ENCODE measurements at places on chromosomes 7 and 10.

- DNase-seq: peak; percentile 66
Observed at GRCh38 chr10:43204943-43205671, 61.8 kb downstream of the RASGEF1A start.

GRCh38 chr10:11959966-11960365 is 82.6 kb downstream of the UPF2 start:
- no peak for DNase-seq

GRCh38 chr10:111856631-111857030 is 326.9 kb downstream of the GPAM start:
- no peak for DNase-seq

DNA sequence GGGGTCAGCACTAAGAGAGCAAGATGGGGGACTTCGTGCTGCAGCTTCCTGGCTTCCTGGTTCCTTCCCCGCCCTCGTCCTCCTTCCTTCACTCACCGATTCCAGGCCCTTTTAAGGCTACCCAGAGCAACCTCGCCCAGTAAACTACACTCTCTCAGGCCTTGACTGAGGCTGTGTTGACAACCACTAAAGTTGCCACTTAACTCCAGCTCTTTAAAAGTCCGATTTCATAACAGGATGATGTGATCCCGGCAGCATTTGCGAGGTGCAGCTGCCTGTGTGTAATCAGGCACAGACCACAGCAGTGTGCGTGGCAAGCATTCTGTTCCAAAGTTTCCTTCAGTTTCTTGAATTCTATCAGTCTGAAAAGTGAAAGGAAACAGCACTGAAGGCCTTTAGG is 110.6 kb downstream of the RAB11FIP2 start:
- no peak for DNase-seq

- no peak for DNase-seq
Observed at GRCh38 chr10:132236161-132236560, 49.4 kb downstream of the DPYSL4 start.

DNA sequence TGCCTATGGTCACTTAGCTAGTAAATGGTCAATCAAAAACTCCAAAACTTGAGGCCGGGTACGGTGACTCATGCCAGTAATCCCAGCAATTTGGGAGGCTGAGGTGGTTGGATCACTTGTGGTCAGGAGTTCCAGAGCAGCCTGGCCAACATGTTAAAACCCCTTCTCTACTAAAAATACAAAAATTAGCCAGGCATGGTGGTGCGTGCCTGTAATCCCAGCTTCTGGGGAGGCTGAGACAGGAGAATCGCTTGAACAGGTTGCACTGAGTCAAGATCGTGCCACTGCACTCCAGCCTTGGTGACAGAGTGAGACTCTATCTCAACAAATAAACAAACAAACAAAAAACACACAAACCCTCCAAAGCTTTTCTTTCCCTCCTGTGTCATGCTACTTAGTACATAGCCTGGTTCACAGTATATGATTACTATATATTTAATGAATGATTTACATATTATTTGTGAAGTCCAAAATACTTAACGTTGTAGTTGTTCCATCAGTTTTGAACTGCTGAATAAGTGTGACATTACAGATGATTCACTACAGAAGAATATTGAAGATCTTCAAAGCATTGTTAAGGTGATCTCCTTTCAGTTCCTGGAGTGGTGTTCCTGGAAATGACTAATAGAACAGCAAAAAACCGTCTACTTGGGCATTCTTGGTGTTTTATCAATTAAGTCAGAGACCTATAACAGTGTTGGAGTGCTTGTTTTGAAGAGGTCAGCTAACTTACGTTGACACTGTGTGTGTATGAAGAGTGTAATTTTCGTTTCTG is 72.9 kb downstream of the ADK start:
- no peak for DNase-seq

- no peak for DNase-seq
Observed at GRCh38 chr10:4429571-4429970, 396.4 kb upstream of the AKR1E2 start.

DNA sequence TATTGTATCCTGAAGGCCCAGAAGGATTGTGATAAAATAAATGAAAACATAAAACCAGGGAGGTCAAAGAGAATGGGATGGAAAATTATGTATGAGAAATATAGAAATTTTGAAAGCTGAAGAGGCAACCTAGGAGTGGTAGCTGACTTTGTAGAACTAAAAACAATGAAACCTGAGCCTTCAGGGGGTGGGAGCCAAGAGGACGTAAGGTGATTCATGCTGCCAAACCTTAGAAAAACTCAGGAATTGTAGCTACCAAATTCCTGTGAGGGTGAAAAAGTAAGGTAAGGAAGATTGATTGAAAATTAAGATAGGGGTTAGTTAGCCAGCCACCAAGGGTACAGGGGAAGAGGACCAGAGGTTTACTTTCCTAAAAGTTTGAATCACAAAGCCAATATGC is 213.2 kb downstream of the KCND2 start:
- no peak for DNase-seq

DNA sequence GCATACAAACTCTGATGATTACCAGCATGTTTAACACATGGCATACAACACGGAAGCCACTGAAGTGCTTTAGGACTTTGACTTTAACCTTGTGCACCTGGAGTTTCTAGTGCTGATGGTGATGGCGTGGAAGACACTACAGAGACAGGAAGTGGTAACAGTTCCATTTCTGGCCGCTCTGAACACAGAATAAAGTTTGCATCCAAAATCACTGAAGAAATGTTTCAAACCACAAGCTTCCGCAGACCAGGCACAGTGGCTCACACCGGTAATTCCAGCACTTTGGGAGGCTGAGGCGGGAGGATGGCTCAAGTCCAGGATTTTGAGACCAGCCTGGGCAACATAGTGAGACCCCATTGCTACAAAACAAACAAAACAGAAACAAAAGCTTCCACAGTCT is 40.3 kb upstream of the TNPO3 start:
- no peak for DNase-seq

GRCh38 chr7:27723085-27723484 is 16.9 kb upstream of the TAX1BP1 start:
- no peak for DNase-seq

GRCh38 chr10:49382826-49383225 is 13.1 kb downstream of the DRGX start:
- no peak for DNase-seq

DNA sequence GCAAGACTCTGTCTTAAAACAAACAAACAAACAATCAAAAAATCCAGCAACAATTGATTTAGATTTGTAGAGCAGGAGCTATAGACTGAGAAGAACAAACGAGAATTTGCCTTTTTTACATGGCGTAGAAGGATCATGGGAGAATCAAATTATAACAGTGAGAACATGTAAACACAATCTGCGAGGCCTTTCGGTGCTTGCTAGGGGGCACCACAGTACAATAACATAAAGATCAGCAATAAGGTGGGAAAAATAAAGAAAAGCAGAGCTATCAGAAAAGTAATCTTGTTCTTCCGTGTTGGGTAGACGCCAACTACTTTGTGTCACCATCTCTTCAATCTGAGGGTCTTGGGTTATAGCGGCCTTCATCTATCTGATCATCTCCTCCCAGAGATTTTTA is 82.2 kb downstream of the NOD1 start:
- no peak for DNase-seq

GRCh38 chr10:94383530-94383929 is 18.8 kb upstream of the TBC1D12 start:
- DNase-seq: no peak

DNA sequence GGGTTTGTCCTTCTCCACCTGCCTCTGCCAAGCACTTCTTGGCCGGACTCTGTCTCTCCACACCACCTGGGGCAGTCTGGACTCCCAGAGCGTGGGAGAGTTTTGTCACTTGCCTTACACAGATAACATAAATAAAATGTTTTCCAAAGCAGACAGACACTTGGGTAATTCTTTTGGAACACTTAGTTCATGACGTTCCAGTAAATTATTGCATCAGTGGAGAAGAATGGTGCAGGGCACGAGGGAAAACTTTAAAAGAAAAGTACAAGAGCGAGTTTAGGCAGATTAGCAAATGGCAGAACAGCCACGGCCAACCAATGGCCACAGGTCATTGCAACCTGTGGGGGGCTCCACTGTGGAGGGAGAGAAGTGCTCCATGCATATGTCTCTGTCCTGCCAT is 170.6 kb upstream of the GRB10 start:
- DNase-seq: no peak

DNA sequence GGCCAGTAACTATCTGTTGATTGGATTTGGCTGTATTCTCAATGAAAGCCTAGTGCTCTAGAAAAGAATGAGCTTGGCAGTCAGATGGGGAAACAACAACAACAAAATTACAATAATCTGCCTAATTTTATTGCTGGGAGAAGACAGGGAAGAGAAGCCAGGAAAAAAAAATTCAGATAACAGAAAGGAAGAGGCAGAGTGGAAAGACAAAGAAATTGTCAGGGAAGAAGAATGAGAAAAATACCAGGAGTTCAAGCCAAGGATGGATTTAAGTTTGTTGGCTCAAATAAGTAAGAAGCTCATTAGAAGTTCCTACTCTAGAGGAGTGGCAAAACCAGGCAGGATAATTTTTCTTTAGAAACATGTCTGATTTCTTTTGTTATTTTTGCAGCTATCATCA is 45.9 kb upstream of the PRKG1 start:
- no peak for DNase-seq

- DNase-seq: no peak
Observed at GRCh38 chr7:44853391-44853790, 5.5 kb upstream of the H2AZ2 start.

GRCh38 chr10:80356563-80356988 is at the start of the genes DYDC1 and DYDC2:
TSS of gene DYDC1 (minus strand) at chr10:80356755. CDS start at chr10:80352601, 4,154 bp downstream.
TSS of gene DYDC2 (plus strand) at chr10:80356781. CDS start at chr10:80362444, 5,663 bp downstream.
- peak; percentile 5 for DNase-seq

- no peak for DNase-seq
Observed at GRCh38 chr7:138116892-138117291, 40.6 kb downstream of the AKR1D1 start.

- peak; percentile 33 for DNase-seq
Observed at GRCh38 chr7:44615149-44615611, 8.8 kb downstream of the OGDH start.

DNA sequence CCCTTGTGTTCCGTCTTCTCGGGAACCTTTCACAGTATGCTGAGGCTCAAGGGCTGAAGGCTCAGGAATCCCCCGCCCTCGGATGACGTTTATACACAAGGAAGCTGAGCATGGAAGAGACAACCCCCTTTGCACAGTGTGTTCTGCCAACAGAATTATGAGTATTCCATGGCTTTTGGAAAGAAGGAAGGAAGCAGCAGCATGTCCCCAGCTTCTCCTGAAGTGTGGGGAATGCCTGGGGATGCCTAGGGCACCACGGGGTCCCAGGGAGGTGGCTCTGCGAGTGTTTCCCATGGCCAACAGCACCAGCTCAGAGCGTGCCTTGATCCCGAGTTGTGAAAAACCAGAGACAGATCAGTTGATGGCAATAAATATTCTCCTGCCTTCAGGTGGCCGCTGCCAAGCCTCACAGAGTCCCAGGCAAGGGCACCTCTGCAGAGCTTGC is 88.8 kb upstream of the DDC start:
- no peak for DNase-seq

- no peak for DNase-seq
Observed at GRCh38 chr7:43856996-43857395, 12.3 kb downstream of the MRPS24 start.

DNA sequence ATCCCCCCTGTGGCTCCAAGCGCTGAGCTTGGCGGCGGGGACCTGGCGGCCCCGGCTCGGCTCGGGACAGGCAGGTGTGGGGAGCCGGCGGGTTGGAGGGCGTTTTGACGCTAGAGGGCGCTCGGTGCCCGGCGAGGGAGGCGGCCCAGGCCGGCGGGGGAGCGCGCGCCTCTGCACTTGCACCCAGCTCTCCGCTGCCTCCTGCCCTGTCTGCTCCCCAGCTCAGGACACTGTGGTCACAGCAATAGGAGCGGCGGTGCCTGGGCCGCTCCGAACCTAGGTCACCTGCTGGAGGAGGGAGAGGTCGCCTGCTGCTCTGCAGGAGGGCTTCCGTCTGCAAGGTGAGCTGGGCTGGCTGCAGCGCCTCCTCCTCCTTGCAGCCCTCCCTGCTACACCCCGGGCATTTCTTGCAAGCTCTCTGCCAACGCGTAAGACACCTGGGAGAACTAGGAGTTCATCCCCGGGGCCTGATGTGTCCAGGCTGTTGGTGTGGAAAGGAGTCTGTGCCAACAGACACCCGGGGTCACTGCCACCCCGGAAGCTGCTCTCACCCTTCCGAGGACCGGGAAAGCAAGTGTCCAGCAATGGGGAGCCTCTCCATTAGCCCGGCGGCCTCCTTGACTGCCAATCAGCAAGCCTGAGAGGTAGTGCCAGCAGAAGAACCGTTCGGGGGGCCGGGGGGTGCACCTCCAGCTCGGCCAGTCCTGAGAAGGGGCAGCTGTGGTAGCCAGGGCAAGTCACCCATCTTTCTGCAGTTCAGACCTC is 620.4 kb downstream of the GALNT17 start:
- DNase-seq: no peak

DNA sequence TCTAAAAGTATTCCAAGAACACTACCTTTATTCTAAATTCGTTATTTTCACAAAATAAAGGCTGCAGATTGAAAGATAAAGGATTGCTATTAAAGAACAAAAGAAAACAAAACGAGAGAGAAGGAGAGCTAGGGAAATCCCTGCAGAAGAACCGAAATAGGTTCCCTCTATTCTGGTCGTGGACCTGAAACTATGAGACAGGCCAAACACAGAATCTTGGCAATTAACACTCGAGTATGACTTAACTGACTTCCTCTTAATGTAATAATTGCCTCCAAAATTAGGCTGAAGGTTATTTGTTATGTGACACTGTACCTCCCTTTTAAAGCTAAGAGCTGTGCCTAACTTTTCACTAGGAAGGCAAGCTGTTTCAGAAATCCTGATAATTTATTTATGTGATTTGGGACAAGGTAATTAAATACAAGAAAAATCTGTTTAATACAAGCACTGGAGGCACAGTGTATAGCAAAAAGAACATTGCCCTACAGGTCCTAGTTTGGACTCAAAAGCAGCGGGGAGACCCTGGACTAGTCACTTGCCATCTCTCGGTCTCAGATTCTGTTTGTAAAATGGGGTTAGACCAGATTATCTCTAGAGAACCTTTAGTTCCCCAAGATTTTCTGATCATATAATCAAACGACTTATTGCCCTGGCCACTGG is 11.6 kb downstream of the NAMPT start:
- DNase-seq: no peak

DNA sequence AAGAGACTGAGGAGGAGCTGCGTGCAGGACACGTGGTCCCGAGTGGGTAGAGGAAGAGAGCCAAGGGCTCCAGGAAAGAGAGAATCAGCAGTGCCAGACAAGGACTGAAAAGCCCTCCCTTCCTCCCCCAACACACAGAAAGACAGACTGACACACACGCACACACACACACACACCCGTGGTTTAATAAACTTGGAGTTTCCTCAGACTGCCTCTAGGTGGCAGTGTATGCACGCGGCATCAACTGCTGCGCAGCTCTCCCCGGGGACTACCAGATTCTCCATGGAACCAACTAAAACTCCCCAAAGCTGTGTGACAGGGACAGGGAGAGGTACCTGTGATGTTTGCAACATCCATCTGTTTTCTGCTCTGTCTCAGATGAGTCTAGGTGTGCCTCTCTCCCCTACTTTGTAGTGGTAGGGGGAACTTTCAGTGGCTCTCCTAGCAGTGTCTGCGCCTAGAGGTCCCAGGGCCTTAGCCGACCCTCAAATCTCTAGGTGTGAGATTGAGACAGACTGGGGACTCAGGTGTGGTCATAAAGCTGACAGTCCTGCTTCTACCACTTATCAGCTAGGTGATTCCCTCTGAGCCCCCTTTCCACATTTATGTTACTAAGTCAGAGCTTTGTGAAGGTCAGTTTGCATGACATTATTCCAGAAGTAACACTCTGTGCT is 9.3 kb upstream of the TSPAN14 start:
- peak; percentile 64 for DNase-seq
